Activated T-cell treated with anti-CD3 and anti-CD28 coated beads, Interleukin-2, amount 50 U/mL, for 72 hours (primary cell): ENCODE measurements at places on chromosomes 1 and 21. TPM values are rescaled to one million over a fixed set of nuclear protein-coding genes. Genes with fewer than 3 reads are reported as not detected.
A peak's percentile ranks its signal among the peaks of the same experiment; 100 is the strongest.

The DPT gene
- total RNA-seq, result not detected

DNA sequence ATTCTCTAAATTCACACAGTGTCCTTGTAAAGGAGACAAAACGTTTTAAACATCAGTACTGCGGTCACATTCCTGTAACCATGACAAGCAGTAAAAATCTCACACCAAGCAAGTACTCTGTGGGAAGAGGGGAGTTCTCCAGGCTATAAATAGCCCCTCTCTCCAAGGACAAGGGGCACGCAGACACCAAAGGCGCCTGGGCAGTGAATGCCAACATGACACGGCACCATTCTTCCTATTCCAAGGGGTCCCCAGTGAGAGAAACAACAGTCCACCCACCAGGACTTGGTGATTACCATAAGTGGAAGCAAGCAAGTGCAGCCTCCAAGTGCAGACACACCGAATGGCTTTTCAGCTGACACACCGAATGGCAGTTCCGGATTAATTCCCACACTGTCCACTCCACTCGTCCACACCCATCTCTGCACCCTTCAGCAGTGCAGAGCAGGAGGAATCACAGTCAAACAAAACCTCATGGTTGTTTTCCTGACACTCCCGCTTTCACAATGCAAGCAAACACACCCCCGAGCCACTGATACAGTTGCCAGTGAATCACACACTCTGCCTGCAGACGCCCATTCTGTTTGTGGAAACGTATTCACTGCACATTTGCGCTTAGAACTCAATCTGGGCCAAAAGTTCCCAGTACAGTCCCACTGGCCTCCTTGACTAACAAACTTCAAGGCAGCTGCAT, 1.8 kb downstream of the PTTG1IP start:
- H3K4me3 ChIP-seq, result peak overlapping the region; percentile 98
- no peaks in the 10 kb centered on the region for H3K36me3 ChIP-seq
- peak overlapping the region; percentile 56 for H3K27ac ChIP-seq

- DNase-seq, result no peak
- H3K36me3 ChIP-seq, result no peaks in the 10 kb centered on the region
- peaks cover 7% of the 10 kb centered on the region for H3K27me3 ChIP-seq
- H3K4me3 ChIP-seq, result no peak overlapping the region
- peaks cover 5% of the 10 kb centered on the region for H3K4me1 ChIP-seq
- H3K27ac ChIP-seq, result no peak overlapping the region
Measured at GRCh38 chr1:1024771-1025699, 5.1 kb downstream of the AGRN start.

GRCh38 chr1:41529621-41530395, 45.3 kb upstream of the EDN2 start:
- no peak for DNase-seq
- H3K36me3 ChIP-seq, result peaks cover 22% of the 10 kb centered on the region
- H3K27me3 ChIP-seq, result no peaks in the 10 kb centered on the region

The SELL gene
- 331 TPM for total RNA-seq

The PCBP3 gene
- total RNA-seq, result 20.2 TPM

GRCh38 chr1:87743256-87743655, 414.6 kb downstream of the LMO4 start:
- no peak overlapping the region for H3K4me3 ChIP-seq
- H3K27ac ChIP-seq, result no peak overlapping the region
- no peaks in the 10 kb centered on the region for H3K36me3 ChIP-seq

GRCh38 chr1:117653732-117654492, 48.1 kb downstream of the TENT5C start:
- peak overlapping the region; percentile 81 for H3K4me3 ChIP-seq
- H3K36me3 ChIP-seq, result peaks cover 3% of the 10 kb centered on the region
- peak overlapping the region; percentile 65 for H3K27ac ChIP-seq
- peaks cover 75% of the 10 kb centered on the region for H3K4me1 ChIP-seq
- DNase-seq, result peak; percentile 67

The WNT2B gene
- 0.29 TPM for total RNA-seq

DNA sequence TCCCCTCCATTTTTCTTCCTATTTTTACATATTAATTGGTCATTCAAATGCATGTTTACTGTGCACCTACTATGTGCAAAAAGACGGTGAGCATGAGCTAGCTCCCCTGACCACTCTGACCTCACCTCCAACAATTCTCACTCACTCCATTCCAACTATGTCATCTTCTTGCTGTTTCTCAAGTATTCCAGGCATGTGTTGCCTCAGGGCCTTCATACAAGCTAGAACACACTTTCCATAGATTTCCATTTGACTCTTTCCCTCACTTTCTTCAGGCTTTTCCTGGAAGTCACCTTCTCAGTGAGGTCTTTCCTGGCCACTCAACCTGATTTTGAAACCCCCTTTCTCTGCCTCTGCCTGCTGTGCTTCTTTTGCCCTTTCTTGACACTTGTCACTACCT, 32.6 kb downstream of the CHIA start:
- H3K27me3 ChIP-seq, result no peaks in the 10 kb centered on the region
- no peak overlapping the region for H3K27ac ChIP-seq
- no peak for DNase-seq
- H3K4me3 ChIP-seq, result no peak overlapping the region

The CD1D gene
- total RNA-seq, result not detected

- H3K27ac ChIP-seq, result no peak overlapping the region
- peaks cover 29% of the 10 kb centered on the region for H3K27me3 ChIP-seq
- no peaks in the 10 kb centered on the region for H3K4me1 ChIP-seq
- H3K36me3 ChIP-seq, result no peaks in the 10 kb centered on the region
Measured at GRCh38 chr1:33388805-33389771, 41.8 kb downstream of the PHC2 start.

- H3K4me3 ChIP-seq, result peak overlapping the region; percentile 96
- peaks cover 56% of the 10 kb centered on the region for H3K4me1 ChIP-seq
- peak overlapping the region; percentile 100 for H3K27ac ChIP-seq
- H3K27me3 ChIP-seq, result no peaks in the 10 kb centered on the region
- H3K36me3 ChIP-seq, result peaks cover 8% of the 10 kb centered on the region
Measured at GRCh38 chr1:111139324-111139955, 453 bp downstream of the DRAM2 start.

GRCh38 chr1:9294405-9294773, 1.7 kb downstream of the SPSB1 start:
- no peaks in the 10 kb centered on the region for H3K36me3 ChIP-seq
- DNase-seq, result peak; percentile 58
- H3K4me3 ChIP-seq, result no peak overlapping the region
- no peak overlapping the region for H3K27ac ChIP-seq
- no peaks in the 10 kb centered on the region for H3K27me3 ChIP-seq

DNA sequence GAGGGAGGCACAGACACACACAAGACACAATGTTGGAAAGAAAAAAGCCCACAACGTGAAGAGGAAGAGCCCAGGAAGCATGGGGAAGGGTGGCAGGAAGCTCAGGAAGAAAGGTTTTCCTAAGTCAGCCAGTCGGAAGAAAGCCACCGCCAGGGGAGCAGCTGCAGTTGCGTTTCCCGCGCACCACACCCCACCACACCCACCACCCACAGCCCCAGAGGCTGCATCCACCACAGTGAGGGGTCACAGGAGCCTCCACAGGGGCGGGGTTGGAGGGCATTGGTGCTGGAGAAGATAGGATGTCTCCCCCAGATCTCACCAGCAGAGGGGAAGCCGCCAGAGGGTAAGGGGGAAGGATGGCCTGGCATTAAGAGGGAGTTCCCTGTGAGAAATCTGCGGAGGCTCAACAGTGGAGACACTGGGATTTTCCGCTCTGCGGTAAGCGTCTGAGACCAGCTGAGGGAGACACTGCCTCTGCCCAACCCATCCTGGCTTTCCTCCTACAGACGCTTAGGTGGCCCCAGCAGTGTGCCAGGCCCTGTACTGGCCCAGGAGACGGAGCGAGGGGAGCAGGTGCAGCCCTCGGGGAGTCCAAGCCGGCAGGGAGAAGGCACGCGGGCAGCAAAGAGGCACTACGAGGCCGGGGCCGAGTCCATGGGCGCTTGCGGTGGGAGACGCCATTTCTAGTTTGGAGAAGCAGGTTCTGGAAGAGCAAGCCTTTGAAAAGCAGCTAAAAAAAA, 19.8 kb downstream of the PGLYRP3 start:
- H3K27me3 ChIP-seq, result peaks cover 21% of the 10 kb centered on the region
- no peak overlapping the region for H3K4me3 ChIP-seq
- peaks cover 28% of the 10 kb centered on the region for H3K4me1 ChIP-seq
- H3K36me3 ChIP-seq, result no peaks in the 10 kb centered on the region
- H3K27ac ChIP-seq, result no peak overlapping the region

DNA sequence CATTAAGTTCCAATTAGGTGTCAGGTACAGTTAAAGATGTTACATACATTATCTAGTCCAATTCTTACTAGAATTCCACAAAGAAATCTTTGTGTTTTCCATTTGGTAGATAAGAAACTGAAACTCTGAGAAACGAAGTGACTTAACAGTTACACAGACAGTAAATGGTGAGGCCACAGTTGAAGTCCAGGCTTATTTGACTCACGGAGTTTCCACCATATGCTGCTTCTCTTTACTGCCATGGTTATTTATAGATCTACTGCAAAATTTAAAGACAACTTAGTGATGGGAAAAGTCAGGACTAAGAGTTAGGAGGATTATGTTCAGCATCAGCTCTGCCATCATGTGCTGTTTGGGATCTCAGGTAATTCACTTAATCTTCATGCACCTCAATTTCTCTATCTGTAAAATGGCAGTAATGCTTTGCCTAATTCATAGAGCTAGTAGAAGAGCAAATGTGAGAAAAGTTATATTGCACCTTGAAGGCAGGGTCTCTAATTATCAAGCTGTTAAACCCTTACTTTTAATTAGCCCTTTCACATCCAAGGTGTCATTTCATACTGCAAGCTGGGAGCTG, 26.2 kb upstream of the SAMSN1 start:
- no peak for DNase-seq
- no peaks in the 10 kb centered on the region for H3K27me3 ChIP-seq
- H3K36me3 ChIP-seq, result no peaks in the 10 kb centered on the region
- peaks cover 16% of the 10 kb centered on the region for H3K4me1 ChIP-seq
- H3K27ac ChIP-seq, result peak overlapping the region; percentile 21

The KRTAP7-1 gene
- total RNA-seq, result not detected

DNA sequence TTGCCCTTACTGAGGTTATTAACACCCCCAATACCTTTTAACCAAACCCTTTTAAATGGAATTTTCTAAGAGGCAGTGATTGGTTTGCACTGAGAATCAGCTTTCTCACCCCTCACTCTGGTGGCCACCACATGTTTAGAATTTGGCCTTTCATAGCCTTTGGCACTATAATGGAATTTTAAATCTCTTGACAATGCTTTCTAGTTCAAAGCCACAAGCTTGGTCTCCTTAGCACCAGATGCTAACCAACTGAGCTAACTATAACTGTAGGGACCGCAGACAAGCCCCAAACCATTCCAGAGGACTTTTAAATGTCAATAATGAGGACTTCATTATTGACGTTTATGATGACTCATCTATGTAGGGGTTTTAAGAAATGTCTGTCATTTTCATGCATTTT, 238.7 kb upstream of the SNX7 start:
- no peaks in the 10 kb centered on the region for H3K4me1 ChIP-seq
- DNase-seq, result no peak
- H3K27ac ChIP-seq, result no peak overlapping the region
- no peak overlapping the region for H3K4me3 ChIP-seq
